Astrocyte (in vitro differentiated cells and primary cell): ENCODE measurements at places on chromosomes 16 and 17.
A peak's percentile ranks its signal among the peaks of the same experiment; 100 is the strongest.

DNA sequence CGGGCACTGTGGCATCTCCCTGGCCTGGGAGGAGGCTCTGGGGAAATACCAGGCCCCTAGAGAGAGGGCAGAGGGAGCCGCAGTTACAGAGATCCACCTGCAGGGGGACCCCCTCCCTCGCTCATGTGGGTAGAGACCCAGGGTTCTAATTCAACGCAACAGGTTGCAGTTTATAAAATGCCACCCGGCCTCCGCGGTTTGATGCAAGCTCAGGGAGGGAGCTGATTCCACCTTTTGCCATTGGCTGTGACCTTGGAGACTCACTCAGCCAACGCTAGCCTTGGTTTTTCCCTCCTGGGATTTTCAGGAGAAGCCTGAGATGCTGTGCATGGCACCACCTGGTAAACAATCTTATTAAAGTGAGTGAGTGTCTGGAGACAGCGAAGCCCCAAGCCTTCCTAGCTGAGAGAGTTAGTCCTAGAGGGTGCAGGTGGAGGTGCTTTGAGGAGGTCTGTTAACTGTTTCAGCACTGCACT, 12.1 kb downstream of the TTLL6 start:
- H3K4me3 ChIP-seq, result no peak overlapping the region
- peak; percentile 4 for DNase-seq
- no peak overlapping the region for H3K27ac ChIP-seq
- H3K4me1 ChIP-seq, result no peaks in the 10 kb centered on the region

- no peak overlapping the region for H3K4me3 ChIP-seq
- peaks cover 50% of the 10 kb centered on the region for H3K36me3 ChIP-seq
- peaks cover 2% of the 10 kb centered on the region for H3K4me1 ChIP-seq
- no peaks in the 10 kb centered on the region for H3K27me3 ChIP-seq
- H3K27ac ChIP-seq, result no peak overlapping the region
- DNase-seq, result no peak
These were observed 15.1 kb upstream of the CYTH1 start for GRCh38 chr17:78797213-78797612.

DNA sequence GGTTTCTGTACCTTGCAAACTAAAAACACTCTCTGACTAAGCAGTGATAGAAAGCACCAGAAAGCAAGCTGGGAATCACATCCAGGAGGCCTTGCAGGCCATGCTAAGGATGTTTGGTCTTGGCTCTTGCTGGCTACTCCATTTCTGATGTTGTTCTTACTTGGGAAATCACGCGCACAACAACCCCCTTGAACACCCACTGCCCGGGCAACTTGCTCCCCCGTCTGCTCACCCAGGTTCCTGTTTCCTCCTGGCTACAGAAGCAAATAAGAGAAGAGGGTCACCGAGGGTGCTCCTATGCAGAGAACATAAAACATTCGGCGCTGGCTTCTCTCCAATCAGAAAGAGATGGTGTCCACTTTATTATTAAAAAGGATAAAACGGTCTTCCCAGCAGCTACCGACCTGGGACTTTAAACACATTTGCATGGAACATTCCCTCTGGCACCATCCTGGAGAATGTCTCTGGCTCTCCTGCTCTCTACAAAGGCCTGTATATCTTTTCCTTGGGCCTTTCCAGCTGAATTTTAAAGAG, 271.2 kb upstream of the RPL38 start:
- no peaks in the 10 kb centered on the region for H3K4me1 ChIP-seq
- no peaks in the 10 kb centered on the region for H3K27me3 ChIP-seq
- H3K4me3 ChIP-seq, result no peak overlapping the region
- H3K27ac ChIP-seq, result no peak overlapping the region
- no peaks in the 10 kb centered on the region for H3K36me3 ChIP-seq

DNA sequence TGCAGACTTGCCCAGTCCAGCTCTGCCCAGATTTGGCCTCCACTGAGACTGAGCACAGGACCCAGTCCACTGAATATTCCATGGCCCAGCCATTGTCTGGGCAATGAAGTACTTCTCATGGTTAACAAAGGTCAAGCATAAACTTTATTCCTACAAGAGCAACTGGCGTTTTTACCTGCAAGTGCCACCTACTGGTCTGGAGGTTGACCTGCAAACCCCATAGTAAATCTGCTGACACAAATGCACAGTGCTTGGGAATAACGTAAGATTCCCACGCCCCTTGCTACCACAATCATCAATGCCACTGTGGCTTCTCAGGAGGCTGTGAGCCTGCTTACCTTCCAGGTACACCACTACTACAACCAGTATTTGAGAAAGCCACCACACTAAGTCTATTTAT, 170.2 kb downstream of the CEP112 start:
- no peaks in the 10 kb centered on the region for H3K27me3 ChIP-seq
- H3K27ac ChIP-seq, result no peak overlapping the region
- no peak for DNase-seq
- no peaks in the 10 kb centered on the region for H3K4me1 ChIP-seq

GRCh38 chr16:4404247-4404966, 12.0 kb downstream of the CORO7 start:
- no peaks in the 10 kb centered on the region for H3K36me3 ChIP-seq
- H3K4me1 ChIP-seq, result peaks cover 18% of the 10 kb centered on the region
- H3K4me3 ChIP-seq, result no peak overlapping the region
- no peak overlapping the region for H3K27ac ChIP-seq

DNA sequence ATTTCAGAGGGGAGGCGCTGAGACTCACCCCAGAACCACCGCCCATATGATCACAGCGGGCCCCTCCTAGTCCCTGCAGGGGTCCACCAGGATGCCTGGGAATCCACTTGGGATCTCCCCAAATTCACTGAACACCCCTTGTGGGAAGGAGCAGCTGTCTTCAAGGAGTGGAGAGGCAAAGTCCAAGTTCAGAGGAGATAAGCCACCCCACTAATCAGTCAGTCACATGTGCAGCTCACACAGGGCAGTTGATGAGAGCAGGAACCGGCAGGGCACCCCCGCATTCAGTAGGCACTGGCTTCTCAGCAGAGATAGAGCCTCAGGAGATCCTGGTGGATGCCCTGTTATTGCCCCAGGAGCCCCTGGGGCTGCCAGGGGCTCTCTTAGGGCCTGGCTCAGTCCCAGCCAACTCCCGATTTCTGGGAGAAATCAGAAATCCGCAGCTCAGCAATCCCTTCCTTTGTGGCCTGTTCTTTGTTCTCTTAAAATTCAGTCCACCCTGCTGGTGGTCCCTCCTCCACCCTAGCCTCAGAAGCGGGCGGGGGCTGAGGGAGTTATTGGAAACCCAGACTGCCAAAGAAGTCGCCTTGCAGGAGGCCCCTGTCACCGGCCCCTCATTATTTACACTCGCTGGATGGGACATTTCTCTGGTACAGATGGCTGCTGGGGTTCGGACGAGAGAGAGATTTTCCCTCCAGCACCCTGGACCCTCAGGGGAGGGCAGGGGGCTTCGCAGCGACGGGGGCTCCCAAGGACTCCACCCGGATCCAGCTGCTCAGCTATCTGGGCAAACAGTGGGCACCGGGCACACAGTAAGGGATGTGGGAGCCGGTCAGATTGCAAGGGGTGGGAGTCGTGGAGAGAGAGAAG, 1.8 kb downstream of the CDC42EP4 start:
- H3K4me3 ChIP-seq, result peak overlapping the region; percentile 78
- no peaks in the 10 kb centered on the region for H3K27me3 ChIP-seq
- no peaks in the 10 kb centered on the region for H3K36me3 ChIP-seq

DNA sequence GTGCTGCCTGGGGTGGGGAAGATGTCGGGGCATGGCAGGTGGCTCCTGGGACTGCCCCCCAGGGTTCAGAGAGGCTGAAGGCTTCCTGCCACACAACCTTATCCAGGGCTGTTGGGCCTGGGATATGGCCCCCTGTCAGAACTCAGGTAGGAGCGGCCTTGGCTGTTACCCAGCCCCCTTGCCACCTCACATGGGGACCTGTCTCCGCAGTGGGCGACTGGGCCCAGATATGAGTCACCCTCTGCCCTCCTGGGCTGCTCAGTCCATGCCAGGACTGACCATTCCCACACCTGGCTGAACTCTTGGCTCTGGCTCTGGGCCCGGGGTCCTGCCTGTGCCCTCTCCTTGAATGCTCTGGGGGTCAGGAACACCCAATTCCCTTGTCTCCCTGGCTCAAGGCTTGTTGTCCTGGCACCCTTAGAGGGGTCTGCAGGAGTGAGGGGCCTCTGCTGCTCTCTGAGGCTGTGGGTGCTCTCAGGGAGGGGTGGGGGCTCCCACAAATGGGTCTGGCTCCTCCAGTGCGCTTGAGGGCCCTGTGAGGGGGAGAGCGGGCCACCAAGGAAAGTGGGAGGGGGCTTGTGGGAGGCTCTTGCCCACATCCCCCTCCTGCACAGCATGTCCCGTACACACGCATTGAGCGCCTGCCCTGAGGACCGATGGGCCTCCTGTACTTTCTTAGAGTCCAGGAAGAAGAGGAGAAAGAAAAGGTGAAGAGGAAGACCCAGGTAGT, 36.0 kb downstream of the LGALS9 start:
- no peaks in the 10 kb centered on the region for H3K4me1 ChIP-seq
- H3K27me3 ChIP-seq, result no peaks in the 10 kb centered on the region
- no peak for DNase-seq
- no peaks in the 10 kb centered on the region for H3K36me3 ChIP-seq
- H3K27ac ChIP-seq, result no peak overlapping the region
- H3K4me3 ChIP-seq, result no peak overlapping the region

DNA sequence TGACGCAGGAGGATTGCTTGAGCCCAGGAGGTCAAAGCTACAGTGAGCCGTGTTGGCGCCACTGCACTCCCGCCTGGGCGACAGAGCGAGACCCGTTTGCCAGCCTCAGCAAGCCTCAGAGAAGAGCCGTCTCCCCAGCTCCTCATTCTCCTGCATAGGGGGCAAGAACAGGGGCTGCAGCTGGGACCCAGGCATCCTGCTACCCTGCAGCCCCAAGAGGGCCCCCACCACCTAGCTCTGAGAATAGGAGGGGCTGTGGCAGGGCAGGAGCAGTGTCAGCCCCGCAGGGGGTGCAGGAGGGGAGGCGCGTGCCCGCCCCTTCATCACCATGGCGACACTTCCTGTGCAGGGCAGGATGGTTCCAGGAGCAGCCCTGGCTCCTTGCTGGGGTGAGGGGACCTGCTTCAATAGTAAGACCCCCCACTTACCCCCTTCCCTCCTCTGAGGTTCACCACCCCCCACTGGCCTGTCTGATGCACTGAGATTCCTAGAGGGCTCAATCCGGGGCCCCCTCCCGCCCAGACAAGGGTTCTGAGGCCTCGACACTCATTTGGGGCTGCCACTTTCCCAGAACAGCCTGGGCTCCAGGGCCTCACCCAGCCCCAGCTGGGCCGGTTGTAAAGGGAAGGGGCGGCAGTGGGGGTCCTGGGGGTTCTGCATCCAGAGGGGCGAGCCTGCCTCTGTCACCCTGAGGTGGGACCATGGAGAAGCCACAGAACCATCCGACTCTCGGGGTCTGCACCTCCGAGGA, 20.2 kb downstream of the VASN start:
- H3K4me3 ChIP-seq, result no peak overlapping the region
- H3K36me3 ChIP-seq, result no peaks in the 10 kb centered on the region
- H3K27ac ChIP-seq, result peak overlapping the region; percentile 43
- no peak for DNase-seq
- peaks cover 53% of the 10 kb centered on the region for H3K4me1 ChIP-seq

GRCh38 chr17:73516431-73516830, 127.8 kb downstream of the SDK2 start:
- H3K27me3 ChIP-seq, result peaks cover 12% of the 10 kb centered on the region
- no peaks in the 10 kb centered on the region for H3K4me1 ChIP-seq
- no peaks in the 10 kb centered on the region for H3K36me3 ChIP-seq
- no peak overlapping the region for H3K27ac ChIP-seq
- H3K4me3 ChIP-seq, result no peak overlapping the region

DNA sequence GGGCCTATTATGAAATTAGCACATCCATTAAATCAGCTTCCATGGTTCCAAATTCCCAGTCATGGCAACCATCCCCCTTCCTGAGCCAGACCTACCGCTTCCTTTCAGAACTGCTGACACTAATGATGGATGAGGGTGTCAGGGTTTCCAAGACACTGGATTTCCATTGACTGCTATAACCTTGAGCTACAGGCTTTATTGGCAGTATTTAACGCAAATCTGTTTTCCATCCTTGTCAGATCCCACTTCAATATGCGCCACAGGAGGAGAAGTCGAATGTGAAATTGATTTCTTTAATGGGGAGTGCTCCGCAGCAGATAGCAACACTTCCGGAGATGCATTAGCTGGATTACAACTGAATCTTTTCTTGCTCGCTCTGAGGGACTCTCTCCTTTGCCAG, 197.1 kb downstream of the HS3ST4 start:
- no peaks in the 10 kb centered on the region for H3K27me3 ChIP-seq
- no peaks in the 10 kb centered on the region for H3K4me1 ChIP-seq
- H3K4me3 ChIP-seq, result no peak overlapping the region
- no peak for DNase-seq
- H3K36me3 ChIP-seq, result no peaks in the 10 kb centered on the region
- no peak overlapping the region for H3K27ac ChIP-seq

- peak overlapping the region; percentile 84 for H3K27ac ChIP-seq
- H3K4me3 ChIP-seq, result peak overlapping the region; percentile 69
- H3K27me3 ChIP-seq, result no peaks in the 10 kb centered on the region
- H3K36me3 ChIP-seq, result peaks cover 14% of the 10 kb centered on the region
- H3K4me1 ChIP-seq, result peaks cover 21% of the 10 kb centered on the region
These were observed 563 bp downstream of the ZNF771 start for GRCh38 chr16:30407804-30408534.

DNA sequence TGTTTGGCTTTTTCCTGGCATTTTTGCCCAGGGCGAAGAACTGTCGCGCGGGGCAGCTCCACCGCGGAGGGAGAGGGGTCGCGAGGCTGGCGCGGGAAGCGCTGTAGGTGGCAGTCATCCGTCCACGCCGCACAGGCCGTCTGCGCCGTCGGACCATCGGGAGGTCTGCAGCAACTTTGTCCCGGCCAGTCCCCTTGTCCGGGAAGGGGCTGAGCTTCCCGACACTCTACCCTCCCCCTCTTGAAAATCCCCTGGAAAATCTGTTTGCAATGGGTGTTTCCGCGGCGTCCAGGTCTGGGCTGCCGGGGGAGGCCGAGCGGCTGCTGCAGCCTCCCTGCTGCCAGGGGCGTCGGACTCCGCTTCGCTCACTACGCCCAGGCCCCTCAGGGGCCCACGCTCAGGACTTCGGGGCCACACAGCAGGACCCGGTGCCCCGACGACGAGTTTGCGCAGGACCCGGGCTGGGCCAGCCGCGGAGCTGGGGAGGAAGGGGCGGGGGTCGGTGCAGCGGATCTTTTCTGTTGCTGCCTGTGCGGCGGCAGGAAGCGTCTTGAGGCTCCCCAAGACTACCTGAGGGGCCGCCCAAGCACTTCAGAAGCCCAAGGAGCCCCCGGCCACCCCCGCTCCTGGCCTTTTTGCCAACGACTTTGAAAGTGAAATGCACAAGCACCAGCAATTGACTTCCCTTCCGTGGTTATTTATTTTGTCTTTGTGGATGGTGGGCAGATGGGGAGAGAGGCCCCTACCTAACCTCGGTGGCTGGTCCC, 2.3 kb upstream of the CBX4 start:
- no peaks in the 10 kb centered on the region for H3K36me3 ChIP-seq
- no peak overlapping the region for H3K4me3 ChIP-seq
- peaks cover 32% of the 10 kb centered on the region for H3K27me3 ChIP-seq
- no peak for DNase-seq
